Calu3 (cell line): ENCODE measurements at places on chromosomes 7 and 10.

- H3K36me3 ChIP-seq = no peaks in the 10 kb centered on the region
- no peak overlapping the region for H3K27ac ChIP-seq
- H3K4me1 ChIP-seq = peaks cover 34% of the 10 kb centered on the region
- peak; percentile 84 for DNase-seq
- H3K4me3 ChIP-seq = no peak overlapping the region
These were observed 300.0 kb upstream of the SP8 start for GRCh38 chr7:21086688-21087087.

- H3K36me3 ChIP-seq = no peaks in the 10 kb centered on the region
- H3K27me3 ChIP-seq = no peaks in the 10 kb centered on the region
- no peak for DNase-seq
- no peak overlapping the region for H3K4me3 ChIP-seq
- peaks cover 20% of the 10 kb centered on the region for H3K4me1 ChIP-seq
These were observed 241.6 kb downstream of the CCDC7 start for GRCh38 chr10:32687546-32687945.

GRCh38 chr10:60293581-60294175 lies 96.0 kb downstream of the ANK3 start:
- H3K4me1 ChIP-seq = no peaks in the 10 kb centered on the region
- H3K36me3 ChIP-seq = no peaks in the 10 kb centered on the region
- no peak overlapping the region for H3K4me3 ChIP-seq
- no peak overlapping the region for H3K27ac ChIP-seq
- DNase-seq = no peak

- H3K4me3 ChIP-seq = peak overlapping the region; percentile 77
- H3K4me1 ChIP-seq = no peaks in the 10 kb centered on the region
- no peak for DNase-seq
- H3K36me3 ChIP-seq = peaks cover 29% of the 10 kb centered on the region
These were observed 574 bp downstream of the MARCHF5 start for GRCh38 chr10:92291616-92291865.

GRCh38 chr7:87608431-87608830 lies 7.7 kb upstream of the ABCB1 start:
- no peak overlapping the region for H3K4me3 ChIP-seq
- peaks cover 9% of the 10 kb centered on the region for H3K4me1 ChIP-seq
- no peaks in the 10 kb centered on the region for H3K36me3 ChIP-seq
- DNase-seq = no peak
- H3K27ac ChIP-seq = no peak overlapping the region

DNA sequence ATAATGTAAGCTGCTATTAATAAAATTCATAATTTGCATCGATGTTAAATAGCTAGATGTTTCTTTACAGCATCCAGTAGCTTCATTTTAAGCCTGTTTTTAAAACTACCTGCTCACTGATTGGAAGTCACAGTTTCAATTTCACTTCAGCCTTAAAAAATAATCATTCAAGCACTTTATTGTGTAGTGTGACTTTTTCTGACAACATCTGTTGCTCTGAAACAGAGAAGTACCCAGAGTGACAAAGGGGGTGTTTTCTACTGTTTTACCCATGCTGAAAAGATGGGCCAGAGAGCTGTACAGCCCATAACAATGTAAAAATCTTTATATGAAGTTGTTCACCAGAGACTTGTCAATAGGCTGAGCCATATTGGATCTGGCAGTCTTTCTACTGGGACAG lies 437.2 kb downstream of the MDFIC start:
- H3K4me3 ChIP-seq = no peak overlapping the region
- no peak for DNase-seq
- H3K27me3 ChIP-seq = no peaks in the 10 kb centered on the region
- no peak overlapping the region for H3K27ac ChIP-seq

DNA sequence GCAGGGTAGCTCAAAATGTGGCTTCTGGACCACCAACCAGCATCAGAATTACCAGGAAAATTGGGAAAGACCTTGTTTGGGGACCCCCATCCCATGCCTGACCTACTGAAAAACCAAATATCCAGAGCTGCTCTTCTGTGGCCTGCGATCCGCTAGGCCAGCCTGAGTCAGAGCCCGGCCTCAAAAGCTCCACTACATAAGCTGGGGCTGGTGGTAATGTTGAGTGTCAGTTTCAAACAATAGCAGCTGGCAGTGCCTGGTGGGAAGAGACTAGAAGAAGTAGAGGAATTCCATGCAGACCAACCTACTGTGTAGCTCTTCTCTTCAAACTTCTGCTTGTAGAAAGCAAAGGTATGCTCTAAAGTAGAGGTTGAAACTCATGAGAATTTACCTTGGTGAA lies 52.0 kb downstream of the KLRG2 start:
- peaks cover 46% of the 10 kb centered on the region for H3K36me3 ChIP-seq
- no peak overlapping the region for H3K27ac ChIP-seq
- H3K4me3 ChIP-seq = no peak overlapping the region
- peaks cover 8% of the 10 kb centered on the region for H3K4me1 ChIP-seq

DNA sequence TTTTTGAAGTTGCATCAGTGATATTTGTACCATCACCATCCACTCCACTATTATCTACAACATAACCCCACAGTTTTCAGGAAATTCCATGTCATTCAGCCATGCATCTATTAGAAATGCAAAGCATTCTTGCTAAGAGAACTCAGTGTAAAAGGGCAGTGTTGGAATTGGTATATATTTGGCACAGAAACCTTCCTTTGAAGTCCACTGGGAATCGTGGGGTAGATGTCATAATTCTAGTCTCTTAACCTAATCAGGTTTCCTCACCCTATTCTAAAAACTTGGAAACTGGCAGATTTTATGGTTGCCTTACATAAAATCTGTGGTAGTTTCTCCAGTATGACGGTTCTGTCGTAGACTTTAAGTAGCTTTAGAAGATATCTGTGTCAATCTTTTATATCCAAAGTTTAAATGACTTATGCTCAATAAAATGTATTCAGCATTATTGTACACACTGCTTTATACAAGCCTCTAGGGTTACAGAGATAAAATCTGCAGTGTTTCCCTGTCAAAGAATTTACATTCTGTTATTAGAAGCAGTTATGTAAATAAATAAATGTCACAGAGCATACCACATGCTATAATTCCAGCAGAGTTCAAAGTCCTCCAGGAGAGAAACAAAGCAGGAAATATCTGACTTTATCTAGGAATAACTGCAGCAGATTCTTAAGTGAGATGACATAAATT lies 704.4 kb upstream of the CELF2 start:
- no peak overlapping the region for H3K27ac ChIP-seq
- H3K36me3 ChIP-seq = no peaks in the 10 kb centered on the region
- no peaks in the 10 kb centered on the region for H3K4me1 ChIP-seq
- no peak overlapping the region for H3K4me3 ChIP-seq

- no peaks in the 10 kb centered on the region for H3K36me3 ChIP-seq
- no peak for DNase-seq
- no peak overlapping the region for H3K4me3 ChIP-seq
These were observed 180.3 kb upstream of the MYO3A start for GRCh38 chr10:25753776-25754175.

- peaks cover 16% of the 10 kb centered on the region for H3K4me1 ChIP-seq
- H3K27ac ChIP-seq = no peak overlapping the region
- DNase-seq = no peak
- H3K27me3 ChIP-seq = no peaks in the 10 kb centered on the region
- H3K36me3 ChIP-seq = no peaks in the 10 kb centered on the region
These were observed 177.6 kb upstream of the HDAC9 start for GRCh38 chr7:18317941-18318340.

DNA sequence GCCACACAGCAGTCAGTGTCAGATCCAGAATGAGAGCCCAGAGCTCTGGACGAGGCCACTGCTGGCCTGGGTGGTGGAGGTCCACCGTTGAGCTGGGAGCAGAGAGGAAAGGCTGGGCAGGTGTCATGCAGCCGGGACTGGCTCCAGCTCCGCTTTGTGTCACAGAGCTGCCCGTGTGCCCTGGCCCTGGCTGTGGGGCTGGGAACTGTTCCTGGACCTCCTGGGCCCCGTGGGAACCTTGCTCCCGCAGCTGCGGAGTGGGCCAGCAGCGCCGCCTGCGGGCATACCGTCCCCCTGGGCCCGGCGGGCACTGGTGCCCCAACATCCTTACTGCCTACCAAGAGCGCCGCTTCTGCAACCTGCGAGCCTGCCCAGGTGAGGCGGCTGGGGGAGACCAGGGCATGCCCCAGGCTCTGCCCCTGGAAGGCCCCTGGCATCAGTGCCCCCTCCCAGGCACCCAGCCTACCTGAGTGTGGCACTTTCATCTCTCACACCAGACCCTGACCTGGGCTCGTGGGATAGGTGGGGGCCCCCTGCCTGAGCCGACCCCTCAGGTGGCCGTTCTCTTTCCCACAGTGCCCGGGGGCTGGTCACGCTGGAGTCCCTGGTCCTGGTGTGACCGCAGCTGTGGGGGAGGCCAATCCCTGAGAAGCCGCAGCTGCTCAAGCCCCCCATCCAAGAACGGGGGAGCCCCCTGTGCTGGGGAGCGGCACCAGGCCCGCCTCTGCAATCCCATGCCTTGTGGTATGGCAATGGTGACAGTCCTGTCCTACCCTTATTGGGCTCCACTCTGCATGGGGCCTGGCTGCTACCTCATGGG lies 18.8 kb upstream of the ZNF862 start:
- no peaks in the 10 kb centered on the region for H3K36me3 ChIP-seq
- H3K4me1 ChIP-seq = no peaks in the 10 kb centered on the region
- no peak for DNase-seq
- no peak overlapping the region for H3K27ac ChIP-seq
- H3K27me3 ChIP-seq = peaks cover 65% of the 10 kb centered on the region

DNA sequence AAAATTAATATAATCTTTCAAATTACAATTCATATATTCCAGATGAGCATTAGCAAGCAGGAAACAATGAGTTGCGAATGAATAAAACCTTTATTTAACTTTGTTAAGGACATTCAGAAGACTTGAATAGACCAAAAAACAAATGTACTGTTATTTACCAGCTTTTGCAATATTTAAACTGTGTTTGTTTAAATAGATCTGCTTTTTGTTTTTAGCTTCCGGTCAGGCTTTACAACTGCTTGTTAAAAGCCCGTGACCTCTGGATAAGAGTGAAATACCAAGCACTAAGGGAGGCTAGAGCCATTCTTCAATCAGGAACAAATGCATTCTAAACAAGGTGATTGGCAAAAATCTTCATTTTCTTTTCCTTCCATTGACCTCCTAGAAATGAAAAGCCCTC lies 184.9 kb upstream of the GNAI1 start:
- no peaks in the 10 kb centered on the region for H3K4me1 ChIP-seq
- no peak overlapping the region for H3K27ac ChIP-seq
- no peaks in the 10 kb centered on the region for H3K27me3 ChIP-seq
- H3K36me3 ChIP-seq = no peaks in the 10 kb centered on the region
- no peak overlapping the region for H3K4me3 ChIP-seq

GRCh38 chr10:33164060-33164709 lies 170.3 kb downstream of the NRP1 start:
- no peaks in the 10 kb centered on the region for H3K27me3 ChIP-seq
- H3K4me1 ChIP-seq = peaks cover 52% of the 10 kb centered on the region
- peak overlapping the region; percentile 29 for H3K27ac ChIP-seq
- no peaks in the 10 kb centered on the region for H3K36me3 ChIP-seq
- H3K4me3 ChIP-seq = no peak overlapping the region

DNA sequence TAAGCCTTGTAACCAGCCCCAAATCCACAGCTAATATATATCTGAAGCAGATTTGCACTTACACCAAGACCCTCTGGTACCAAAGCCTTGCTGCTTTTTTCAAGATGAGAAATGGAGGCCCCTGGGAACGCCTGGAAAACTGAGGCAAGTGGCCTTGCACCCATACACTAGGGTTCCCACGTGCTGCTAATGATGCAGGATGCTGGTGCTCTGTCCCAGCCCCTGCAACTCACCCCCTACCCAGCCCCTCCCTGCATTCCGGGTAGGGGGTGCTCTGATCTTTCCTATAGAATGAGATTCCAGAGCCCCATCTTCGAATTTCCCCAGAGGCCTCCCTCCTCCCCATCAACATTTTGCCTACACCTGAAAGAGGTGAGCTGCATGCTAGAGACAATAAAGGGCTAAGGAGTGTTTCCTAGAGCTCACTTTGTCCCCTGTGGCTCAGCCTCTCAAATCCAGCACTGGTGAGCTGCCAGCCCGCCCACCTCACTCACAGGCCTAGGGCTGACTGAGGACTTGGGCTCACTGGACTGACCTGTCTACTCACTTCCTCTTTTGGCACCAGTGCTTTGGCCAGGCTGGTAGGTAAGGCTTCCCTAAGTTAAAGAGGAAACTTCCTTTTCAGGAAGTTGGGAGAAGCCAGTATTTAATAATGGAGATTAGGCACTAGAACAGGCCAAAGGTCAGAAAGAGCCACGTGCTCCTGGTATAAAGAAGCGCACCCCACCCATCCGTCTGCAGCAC lies 9.8 kb downstream of the RBP4 start:
- H3K27me3 ChIP-seq = no peaks in the 10 kb centered on the region
- no peak overlapping the region for H3K4me3 ChIP-seq
- no peak for DNase-seq
- peaks cover 12% of the 10 kb centered on the region for H3K4me1 ChIP-seq
- H3K36me3 ChIP-seq = no peaks in the 10 kb centered on the region
- no peak overlapping the region for H3K27ac ChIP-seq

GRCh38 chr7:70654979-70655378 lies 477.0 kb upstream of the GALNT17 start:
- no peak overlapping the region for H3K4me3 ChIP-seq
- H3K27ac ChIP-seq = no peak overlapping the region
- no peak for DNase-seq
- no peaks in the 10 kb centered on the region for H3K27me3 ChIP-seq

DNA sequence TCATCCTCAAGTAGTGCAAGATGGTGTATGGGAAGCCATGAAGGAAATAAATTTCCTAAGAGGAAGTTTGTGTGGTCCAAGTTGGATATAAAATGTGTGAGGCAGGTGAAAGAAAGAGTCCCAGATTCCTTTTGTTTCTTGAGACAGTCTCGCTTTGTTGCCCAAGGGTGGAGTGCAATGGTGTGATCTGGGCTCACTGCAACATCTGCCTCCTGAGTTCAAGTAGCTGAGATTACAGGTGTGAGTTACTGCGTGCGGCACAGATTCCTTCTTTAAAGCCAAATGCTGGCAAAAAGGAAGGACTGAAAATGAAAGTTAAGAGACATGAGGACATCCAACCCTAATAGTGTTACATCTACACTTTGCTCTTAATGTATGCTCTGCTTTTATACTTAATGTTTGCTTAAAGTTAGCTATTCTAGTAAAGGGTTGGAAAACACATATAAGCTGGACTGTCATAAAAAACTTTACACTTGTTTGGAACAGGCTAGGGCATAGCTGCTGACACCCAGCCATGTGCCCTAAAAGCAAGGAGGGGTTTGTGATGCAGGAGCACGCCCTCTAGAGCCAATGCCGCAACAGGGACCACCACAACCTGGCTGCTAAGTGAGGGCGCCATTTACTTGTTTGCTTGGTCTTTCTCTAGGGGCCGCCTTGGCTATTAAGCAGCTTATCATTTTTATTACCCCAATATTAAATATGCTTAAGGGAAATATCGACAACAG lies 34.5 kb downstream of the CLEC2L start:
- DNase-seq = no peak
- no peaks in the 10 kb centered on the region for H3K27me3 ChIP-seq
- H3K36me3 ChIP-seq = no peaks in the 10 kb centered on the region
- no peaks in the 10 kb centered on the region for H3K4me1 ChIP-seq
- no peak overlapping the region for H3K27ac ChIP-seq

GRCh38 chr10:74949034-74949832 lies 122.8 kb downstream of the KAT6B start:
- no peak overlapping the region for H3K4me3 ChIP-seq
- peaks cover 49% of the 10 kb centered on the region for H3K4me1 ChIP-seq
- H3K27me3 ChIP-seq = no peaks in the 10 kb centered on the region
- H3K27ac ChIP-seq = no peak overlapping the region

- peaks cover 5% of the 10 kb centered on the region for H3K36me3 ChIP-seq
- no peak overlapping the region for H3K27ac ChIP-seq
- H3K4me1 ChIP-seq = no peaks in the 10 kb centered on the region
- H3K27me3 ChIP-seq = peaks cover 42% of the 10 kb centered on the region
- peak overlapping the region; percentile 69 for H3K4me3 ChIP-seq
- no peak for DNase-seq
These were observed 842 bp upstream of the JAKMIP3 start for GRCh38 chr10:132064771-132065437.
